ENCODE measurements at places on chromosomes 2 and 18.

GRCh38 chr2:74745766-74746165, 88.2 kb upstream of the HK2 start:
- DNase-seq, result no peak

GRCh38 chr18:46067438-46068007, 4.5 kb downstream of the PSTPIP2 start:
- DNase-seq, result no peak

- peak; percentile 14 for DNase-seq
Measured at GRCh38 chr18:32714571-32715148, 58.2 kb downstream of the KLHL14 start.

- no peak for DNase-seq
Measured at GRCh38 chr2:217939629-217940245, 63.1 kb downstream of the TNS1 start.
